Stimulated activated CD8-positive, alpha-beta memory T cell treated with anti-CD3 and anti-CD28 coated beads, Interleukin-2, amount 100 ng/mL, for 48 hours (primary cell): ENCODE measurements at places on chromosomes 6 and 20.

GRCh38 chr6:97364327-97364726, 81.3 kb upstream of the MMS22L start:
- no peak for DNase-seq

DNA sequence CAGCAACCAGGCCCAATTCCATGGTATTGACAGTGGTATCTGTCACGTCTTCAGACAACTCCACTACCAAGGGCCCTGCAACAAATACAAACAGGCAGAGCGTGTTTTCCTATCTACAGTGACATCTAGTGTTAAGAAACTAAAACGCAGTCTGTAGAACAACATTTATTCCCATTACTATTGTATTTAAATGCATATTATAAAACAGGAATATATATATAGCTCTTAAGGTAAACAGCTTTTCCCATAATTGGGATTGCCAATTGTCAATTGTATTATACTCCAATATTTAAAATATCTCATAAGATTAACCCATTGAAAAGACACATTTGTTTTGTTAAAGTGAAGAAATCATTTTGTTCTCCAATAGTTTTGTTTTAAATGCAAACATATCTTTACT, 97.2 kb downstream of the KIF16B start:
- DNase-seq: no peak

DNA sequence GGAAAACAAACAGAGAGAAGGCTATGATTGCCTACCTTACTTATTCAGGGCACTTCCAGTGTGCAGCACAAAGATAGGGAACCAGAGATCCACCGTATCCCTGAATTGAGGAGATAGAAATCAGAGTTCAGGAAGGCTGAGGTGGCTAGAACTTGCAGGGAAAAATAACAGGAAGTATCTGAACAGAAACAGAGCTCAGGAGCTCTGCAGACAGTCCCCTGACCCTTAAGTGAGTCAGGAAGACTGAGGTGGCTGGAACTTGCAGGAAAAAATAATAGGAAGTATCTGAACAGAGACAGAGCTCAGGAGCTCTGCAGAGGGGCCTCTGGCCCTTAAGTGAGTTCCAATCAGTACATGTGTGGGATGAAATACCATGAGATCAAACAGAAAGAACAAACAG, 65.4 kb downstream of the RPRD1B start:
- DNase-seq: no peak

GRCh38 chr6:21946298-21946783, 350.5 kb downstream of the PRL start:
- DNase-seq: no peak

- DNase-seq: no peak
Observed at GRCh38 chr20:57474816-57475215, 50.1 kb downstream of the CTCFL start.

GRCh38 chr6:5378331-5378730, 117.0 kb downstream of the FARS2 start:
- no peak for DNase-seq
